ENCODE measurements at places on chromosomes 6 and 20.

GRCh38 chr6:90621581-90621980, 34.7 kb upstream of the MAP3K7 start:
- DNase-seq = no peak

DNA sequence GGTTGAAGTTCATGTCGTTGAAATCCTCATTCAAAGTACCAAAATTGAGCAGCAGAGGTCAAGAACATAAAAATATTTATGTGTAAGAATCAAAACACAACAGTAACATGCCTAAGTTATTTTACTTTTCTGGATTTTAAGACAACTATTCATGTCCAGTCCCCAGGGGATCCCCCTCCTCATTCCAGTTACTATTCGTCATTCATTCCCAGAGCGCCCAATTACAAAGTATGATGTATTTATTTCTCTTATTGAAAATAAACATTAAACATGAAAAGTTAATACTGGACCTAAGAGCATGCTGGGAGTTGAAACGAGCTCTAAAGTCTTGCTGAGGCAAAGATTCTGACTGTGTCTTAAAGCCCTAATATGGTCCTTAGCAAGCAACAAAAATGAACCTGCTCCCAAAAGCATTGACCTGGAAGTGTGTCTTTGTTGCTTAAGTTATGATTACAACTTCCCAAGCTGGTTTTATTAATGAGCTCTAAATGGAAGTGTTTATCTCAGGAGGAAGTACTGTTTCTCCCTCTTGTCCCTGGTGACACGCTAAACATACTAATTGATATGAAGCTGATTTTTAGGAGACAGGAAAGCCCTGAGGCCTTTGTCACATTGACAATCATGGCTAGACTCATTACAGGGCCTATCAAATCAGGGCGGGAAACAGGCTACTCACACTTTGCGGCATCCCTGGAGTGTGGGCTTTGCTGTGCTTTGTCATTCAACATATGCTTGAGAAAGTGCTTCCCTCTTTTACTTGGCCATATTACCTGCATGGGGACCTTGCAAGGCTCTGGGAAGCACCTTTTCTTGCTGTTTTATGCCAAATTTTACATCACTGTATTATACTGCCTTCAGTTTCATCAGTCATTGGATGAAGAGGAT, 192.2 kb upstream of the DTNBP1 start:
- DNase-seq = no peak

DNA sequence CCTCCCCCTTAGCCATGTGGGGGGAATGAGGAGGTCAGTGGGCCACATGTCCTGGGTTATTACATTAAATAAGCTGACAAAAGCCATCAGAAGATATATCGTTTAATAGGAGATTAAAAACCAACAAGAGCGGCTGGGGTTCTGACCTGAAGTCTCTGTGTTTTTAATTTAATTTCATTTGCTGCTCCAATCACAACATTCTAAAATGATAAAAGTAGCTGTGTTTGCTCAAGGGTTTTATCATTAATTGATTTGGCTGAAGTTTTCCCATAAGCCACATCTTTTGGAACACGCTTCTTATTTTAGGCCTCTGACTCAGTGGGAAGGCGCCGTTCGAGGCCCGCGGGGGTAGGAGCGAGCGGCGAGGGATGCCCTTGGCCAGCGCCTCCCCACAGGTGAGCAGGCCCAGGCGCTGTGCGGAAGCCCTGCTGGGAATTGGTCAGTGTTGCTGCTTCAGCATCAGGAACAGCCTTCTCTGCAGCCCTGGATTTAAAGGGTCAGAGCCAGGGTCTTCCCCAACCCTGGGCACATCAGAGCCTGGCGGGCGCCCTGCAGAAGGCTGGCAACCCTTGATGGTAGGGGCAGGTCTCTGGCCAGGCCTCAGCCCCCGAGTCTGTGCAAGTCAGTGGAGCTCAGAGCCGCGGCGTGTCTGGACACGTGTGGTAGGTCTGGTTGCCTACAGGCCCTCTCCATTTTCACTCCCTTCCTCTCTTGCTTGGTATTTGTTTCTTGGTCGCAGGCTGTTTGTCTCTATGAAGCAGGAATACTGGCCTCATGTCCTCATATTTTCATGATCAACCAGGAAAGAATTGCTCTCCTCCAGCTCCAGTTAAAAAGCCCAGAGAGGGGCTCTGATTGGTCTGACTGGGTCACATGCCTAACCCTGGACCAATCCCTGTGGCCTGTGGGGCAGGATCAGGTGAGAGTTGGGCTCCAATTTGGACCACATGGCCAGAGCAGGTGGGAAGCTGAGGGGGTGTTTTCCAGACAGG, 30.9 kb upstream of the MLN start:
- DNase-seq = no peak

- no peak for DNase-seq
These were observed 981 bp upstream of the TNF start for GRCh38 chr6:31574106-31575061.

All from CD4-positive, alpha-beta T cell treated with Interleukin-4 for 4 hours (primary cell).